ENCODE measurements at places on chromosomes 5 and 9.

- DNase-seq, result no peak
Measured at GRCh38 chr9:92644278-92644677, 25.7 kb downstream of the IPPK start.

DNA sequence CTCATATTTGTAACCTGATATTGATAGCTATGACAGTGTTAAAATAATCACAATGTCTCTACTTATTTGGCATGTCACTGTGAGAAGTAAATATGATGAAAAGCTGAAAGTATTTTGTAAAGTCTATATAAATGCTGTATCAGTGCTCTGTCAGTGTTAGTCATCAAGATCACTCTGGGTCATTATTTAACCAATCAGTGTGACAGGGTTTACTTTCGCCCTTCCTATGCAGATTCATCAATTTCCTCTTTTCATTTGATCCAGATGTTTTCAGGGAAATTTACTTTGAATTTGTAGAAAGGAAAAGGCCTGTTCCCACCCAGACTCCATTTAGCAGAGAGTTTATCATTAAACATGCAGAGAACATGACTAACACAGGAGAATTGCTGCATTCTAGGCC, 9.9 kb upstream of the PCSK5 start:
- no peak for DNase-seq

GRCh38 chr5:180865981-180866695, 5.1 kb upstream of the ZFP62 start:
- DNase-seq, result no peak

DNA sequence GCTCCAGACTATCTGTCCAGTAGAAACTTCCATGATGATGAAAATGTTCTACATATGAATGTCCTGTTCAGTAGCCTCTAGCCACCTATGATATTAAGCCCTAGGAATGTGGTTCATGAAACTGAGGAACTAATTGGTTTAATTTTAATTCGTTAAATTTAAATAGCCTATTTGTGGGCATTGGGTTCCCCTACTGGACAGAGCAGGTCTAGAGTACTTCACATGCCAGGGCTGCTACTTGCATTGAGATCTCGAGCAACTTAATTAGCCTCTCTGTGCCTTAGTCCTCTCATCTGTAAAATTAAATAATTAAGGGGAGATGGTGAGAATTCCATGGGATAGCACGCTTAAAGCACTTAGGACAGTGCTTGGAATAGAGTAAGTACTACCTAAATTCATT, 160.0 kb downstream of the PAPPA start:
- DNase-seq, result no peak

- DNase-seq, result no peak
Measured at GRCh38 chr5:40204144-40204543, 475.6 kb upstream of the PTGER4 start.

DNA sequence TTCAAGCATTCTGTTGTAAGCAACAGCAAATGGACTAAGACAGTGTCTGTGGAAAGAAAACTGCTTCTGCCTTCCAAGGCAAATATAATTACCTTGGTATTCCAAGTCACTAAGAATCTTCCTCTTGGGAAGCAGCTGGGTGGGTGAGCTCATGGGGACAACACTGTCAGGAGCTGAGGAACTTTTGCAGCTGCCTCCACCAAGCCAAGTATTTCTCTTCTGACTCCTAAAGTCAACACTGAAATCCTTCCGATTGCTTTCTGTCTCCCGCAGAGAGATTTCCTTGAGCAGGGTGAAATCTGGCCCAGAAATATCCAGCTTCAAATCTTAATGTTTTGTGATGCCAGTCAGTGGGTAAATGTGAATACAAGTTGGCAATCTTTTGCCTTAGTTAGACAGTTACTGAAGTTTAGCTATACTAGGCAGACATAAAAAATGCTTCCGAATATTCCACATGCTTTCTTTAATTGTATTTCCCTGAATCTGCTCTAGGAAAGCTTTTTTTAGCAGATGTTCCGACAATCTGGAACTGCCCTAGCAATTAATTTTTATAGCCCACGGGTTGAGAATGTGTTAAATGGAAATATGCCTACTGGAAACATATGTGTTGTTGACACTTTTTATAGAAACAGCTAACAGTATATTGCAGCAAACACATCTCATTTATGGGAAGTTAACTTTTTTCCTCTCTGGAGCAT, 369.9 kb upstream of the DAB2 start:
- DNase-seq, result no peak

GRCh38 chr5:132787076-132787475, 10.0 kb upstream of the SEPTIN8 start:
- DNase-seq, result no peak

DNA sequence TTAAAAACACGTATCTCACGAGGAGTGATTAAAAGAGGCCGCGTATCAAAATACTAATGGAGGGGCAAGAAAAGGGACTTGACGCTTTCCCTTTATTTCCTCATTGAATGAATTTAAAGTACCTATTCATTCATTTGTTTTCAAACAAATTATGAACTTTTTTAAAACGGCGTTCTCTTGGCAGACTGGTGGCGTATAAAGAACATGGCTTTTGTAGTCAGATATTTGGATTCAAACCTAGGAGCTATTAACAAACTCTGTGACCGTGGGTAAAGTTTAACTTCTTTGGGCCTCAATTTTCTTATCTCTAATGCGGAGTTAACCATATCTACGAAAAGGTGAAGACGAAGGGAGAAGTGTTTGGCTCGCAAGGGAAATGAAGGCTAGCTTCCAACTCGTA, 876 bp downstream of the CAAP1 start:
- no peak for DNase-seq

GRCh38 chr5:143261748-143262392, 141.6 kb downstream of the NR3C1 start:
- DNase-seq, result no peak

GRCh38 chr5:77777281-77777892, 1.2 kb upstream of the TBCA start:
- no peak for DNase-seq
